ENCODE measurements at places on chromosomes 12 and 14. TPM values are rescaled to one million over a fixed set of nuclear protein-coding genes. Genes with fewer than 3 reads are reported as not detected.

GRCh38 chr14:65225299-65226159 lies 123.2 kb upstream of the MAX start:
- no peak for DNase-seq

- peak; percentile 61 for DNase-seq
These were observed 3.6 kb upstream of the ARID2 start for GRCh38 chr12:45725631-45726602.

GRCh38 chr12:46470975-46471374 lies 98.4 kb upstream of the SLC38A2 start:
- DNase-seq = no peak

DNA sequence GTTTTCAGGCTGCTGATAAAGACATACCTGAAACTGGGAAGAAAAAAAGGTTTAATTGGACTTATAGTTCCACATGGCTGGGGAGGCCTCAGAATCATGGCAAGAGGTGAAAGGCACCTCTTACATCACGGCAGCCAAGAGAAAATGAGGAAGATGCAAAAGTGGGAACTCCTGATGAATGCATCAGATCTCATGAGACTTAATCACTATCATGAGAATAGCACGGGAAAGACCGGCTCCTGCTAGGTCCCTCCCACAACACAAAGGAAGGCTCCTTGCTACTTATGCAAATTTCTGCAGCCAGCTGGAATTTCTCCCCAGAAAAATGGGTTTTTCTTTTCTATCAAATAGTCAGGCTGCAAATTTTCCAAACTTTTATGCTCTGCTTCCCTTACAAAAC lies 174.1 kb upstream of the RMST start:
- no peak for DNase-seq

DNA sequence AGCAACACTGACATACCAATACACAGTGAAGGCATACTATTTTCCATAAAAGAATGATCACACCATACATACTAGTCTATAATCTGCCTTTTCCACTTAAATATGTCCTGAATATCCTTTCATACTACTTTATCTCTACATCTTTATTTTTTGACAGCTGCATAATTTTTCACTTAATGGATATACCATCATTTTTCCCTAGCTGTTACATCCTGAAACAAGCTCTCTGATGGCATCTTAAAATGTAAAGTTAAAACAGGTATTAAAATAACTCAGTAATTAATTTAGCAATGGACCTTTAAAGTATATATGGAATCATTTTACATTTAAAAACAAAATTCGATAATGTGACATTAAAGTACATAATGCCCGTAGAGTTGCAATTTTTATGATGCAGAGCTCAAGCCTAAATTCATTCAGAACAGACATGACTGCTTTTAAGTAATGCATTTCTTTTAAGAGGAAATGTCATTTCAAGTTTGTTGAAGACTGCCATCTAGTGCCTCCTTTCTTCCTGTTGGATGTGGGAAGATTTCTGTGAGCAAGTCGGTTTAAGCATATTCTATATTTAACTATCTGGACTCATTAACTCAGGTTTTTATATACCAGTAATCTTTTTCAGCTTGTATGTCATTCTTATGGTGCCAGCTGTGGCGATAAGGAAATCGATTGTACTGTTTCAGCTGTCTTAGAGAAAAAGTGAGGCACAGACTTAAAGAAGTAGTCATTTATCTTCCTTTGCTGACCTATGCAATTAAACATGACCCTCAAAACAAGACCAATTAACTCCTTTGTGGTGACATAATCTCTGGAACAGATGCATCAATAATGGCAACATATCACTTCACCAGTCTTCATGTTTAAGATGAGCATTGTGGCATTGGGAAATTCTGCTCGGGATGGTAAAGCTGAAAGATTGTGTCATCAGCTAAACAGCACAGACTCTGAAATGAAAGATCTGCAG lies 20.3 kb downstream of the PRICKLE1 start:
- no peak for DNase-seq

DNA sequence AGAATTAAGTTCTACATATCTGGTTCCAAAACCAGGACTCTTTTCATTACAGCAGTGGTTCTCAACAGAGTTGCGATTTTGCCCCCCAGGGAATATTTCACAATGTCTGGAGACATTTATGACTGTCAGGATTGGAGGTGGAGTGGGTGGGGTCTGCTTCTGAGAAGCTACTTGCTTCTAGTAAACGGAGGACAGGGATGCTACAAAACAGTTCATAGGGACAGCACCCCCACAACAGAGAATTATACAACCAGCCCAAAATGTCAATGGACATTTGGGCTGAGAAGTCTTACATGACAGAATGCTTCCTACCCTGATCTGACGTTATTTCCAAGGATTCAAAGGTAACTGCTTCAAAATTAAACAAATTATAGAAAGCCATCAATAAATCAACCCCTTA lies 739 bp upstream of the SPATA7 start:
- no peak for DNase-seq

GRCh38 chr12:71533703-71534102 lies 94.1 kb downstream of the LGR5 start:
- no peak for DNase-seq

GRCh38 chr12:9367201-9367600 lies 159.0 kb upstream of the PZP start:
- DNase-seq = no peak

DNA sequence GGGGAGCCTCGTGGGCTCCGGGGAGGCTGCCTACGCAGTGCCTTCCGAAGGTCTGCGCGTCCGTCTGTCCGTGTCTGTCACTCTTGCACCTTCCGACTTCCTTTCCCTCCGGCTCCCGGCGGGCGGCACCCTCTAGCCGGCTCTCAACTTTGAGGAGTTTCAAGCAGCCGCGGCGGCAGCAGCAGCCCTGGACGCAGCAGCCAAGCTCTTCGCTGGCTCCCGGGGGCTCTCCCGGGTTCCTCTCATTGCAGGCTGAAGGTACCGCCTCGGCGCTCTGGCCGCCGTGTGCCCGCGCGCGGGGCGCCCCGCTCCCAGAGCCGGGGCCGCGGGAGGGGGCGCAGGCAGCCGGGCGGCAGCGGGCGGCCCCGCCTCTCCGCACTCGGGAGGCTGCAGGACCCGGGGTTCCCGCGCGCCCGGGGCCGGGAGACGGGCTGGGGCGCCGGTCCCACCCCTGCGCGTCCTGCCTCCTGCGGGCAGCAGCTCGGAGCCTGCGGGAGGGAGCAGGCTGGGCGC lies at the start of the genes AMIGO2 and PCED1B:
Gene AMIGO2, minus strand, starts transcription at position 492 of the 513 bp plus-strand sequence. CDS start 957 bp downstream, outside the sequence.
Gene PCED1B, plus strand, starts transcription at position 154 of the 513 bp plus-strand sequence. CDS start 155,443 bp downstream, outside the sequence.
- peak; percentile 77 for DNase-seq

DNA sequence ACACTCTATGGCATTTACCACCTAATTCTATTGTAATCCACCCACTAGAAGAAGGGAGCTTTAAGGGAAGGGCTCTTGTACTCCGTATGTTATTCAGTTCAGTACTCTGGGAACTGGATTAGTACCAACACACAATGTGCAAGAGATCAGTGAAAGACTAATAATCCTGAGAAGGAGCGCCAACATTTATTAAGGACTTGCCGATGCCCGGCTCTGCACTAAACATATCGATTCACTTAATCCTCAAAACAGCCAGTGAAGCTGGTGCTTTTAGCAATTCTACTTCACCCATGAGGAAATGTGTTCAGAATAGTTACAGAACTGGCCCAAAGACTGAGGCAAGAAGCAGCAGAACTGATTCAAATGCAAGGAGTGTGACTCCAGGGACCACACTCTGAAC lies 80.9 kb downstream of the RPS6KA5 start:
- no peak for DNase-seq

- DNase-seq = no peak
These were observed 32.0 kb upstream of the CCDC60 start for GRCh38 chr12:119302451-119303080.

DNA sequence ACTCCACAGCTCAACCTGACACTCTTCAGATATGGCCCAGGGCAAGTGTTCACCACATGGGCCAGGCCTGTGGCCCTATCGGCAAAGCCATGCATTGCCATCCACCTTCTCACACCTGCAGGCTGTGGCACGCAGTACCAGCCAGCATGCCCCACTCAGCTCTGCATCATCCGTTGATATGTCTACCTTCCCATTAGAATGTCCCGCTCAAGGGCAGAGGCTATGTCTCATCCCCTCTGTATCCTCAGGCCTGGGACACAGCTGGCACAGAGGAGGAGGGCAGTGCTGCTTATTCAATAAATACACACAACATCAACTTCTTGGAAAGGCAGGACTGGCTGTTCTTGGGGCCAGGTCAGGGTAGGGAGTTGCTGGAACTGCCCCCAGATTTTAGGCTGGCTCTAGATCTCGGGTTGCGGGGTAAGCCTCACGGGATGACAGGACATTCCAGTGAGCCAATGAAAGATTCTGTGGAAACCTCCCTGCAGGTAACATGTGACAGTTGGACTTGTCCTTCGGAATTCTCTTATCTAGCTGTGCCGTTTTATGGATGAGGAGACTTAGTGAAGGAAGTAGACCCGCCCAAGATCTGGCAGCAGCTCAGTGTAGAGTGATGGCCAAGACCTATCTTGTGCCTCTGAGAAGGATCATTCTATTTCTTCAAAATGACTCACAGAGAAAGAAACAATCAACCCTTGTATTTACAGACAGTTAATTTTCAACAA lies 25.6 kb downstream of the SYNE3 start:
- no peak for DNase-seq

GRCh38 chr14:65993103-65993502 lies 493.1 kb upstream of the CCDC196 start:
- DNase-seq = no peak

GRCh38 chr12:131448254-131448795 lies 262.6 kb upstream of the SFSWAP start:
- DNase-seq = no peak

- peak; percentile 33 for DNase-seq
These were observed 86.3 kb downstream of the KIF26A start for GRCh38 chr14:104224506-104225277.

GRCh38 chr14:71665157-71665556 lies 267.1 kb upstream of the RGS6 start:
- no peak for DNase-seq

DNA sequence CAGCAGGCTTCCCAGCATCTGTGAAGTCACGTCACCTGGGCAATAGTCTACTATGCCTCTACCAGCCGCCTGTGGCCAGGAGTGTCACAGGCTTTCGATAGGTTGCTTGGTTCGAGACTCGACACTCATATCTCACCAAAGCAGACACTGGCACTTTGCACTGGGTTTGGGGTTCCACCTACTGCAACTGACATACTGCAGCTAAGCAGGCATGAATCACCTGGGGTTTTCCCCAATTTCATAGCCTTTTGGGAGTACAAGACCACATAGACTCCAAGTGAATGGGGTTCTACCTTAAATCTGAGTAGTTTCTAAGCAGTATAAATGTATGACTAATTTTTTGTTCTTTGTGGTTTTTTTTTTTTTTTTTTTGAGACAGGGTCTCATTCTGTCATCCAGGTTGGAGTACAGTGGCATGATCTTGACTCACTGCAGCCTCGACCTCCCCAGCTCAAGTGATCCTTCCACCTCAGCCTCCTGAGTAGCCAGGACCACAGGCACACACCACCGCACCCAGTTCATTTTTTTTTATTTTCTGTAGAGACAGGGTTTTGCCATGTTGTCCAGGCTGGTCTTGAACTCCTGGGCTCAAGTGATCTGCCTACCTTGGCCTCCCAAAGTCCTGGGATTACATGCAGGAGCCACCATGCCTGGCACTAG lies 32.1 kb downstream of the DMAC2L start:
- DNase-seq = peak; percentile 45

DNA sequence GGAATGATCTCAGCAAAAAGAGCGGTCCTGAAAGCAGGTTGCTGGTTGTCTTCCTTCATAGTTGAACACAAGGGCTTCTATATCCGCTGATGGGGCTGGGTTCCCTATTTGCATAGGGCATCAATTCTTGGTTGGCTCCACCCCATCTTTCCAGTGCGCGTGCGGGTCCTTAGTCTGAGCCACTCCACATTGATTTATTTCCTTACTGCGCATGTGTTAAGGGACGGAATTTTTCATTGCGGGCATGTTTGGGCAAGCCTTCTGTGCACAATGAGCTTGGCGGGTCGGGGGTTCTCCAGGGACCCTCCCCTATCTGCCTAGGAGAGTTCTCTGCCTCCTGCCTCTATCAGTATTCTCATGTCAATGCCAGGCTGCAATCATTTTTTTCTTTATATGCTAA lies 21.2 kb upstream of the DLGAP5 start:
- no peak for DNase-seq

- DNase-seq = no peak
These were observed 191.3 kb upstream of the AMIGO2 start for GRCh38 chr12:47270782-47271664.

- DNase-seq = no peak
These were observed 20.6 kb downstream of the ARMH4 start for GRCh38 chr14:58131386-58131785.

- DNase-seq = no peak
These were observed 456.1 kb downstream of the AEBP2 start for GRCh38 chr12:19895246-19896020.

DNA sequence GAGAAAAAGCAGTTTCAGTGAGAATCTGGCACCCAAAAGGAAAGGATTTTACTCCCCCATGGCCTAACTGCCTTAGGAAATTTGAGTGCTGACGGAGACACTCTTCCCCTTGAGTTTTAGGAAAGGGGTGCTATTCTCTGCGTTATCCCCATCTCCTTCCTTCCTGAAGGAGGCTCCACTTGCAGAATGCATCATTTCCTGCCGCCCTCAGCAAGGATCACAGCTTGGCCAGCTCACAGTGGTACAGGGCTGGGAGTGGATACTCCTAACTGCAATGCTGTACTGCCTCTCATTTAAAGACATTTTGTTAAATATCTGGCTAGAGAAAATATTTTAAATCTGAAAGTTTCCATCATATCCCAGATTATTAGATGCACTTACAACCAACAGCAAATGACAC lies 33.0 kb downstream of the RDH12 start:
- no peak for DNase-seq

DNA sequence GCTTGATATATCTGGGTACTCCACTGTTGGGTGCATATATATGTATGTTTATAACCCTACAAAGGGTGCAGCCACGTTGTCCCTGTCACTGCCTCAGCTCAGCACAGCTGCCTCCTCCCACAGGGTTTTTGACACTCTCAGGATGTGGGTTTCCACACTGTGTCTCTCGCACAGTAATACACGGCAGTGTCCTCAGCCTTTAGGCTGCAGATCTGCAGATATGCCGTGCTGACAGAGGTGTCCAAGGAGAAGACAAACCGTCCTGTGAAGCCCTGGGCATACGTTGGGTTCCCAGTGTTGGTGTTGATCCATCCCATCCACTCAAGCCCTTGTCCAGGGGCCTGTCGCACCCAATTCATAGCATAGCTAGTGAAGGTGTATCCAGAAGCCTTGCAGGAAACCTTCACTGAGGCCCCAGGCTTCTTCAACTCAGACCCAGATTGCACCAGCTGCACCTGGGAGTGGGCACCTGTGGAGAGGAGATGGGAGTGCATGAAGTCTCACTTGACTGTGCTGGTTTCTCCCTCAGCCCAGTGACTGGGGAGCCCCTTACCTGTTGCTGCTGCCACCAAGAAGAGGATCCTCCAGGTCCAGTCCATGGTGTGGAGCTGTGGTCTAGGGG lies 498.7 kb downstream of the TMEM121 start:
- DNase-seq = peak; percentile 69

The TMEM132C gene
- not detected for total RNA-seq

The SLC22A17 gene
- total RNA-seq = 0.94 TPM

The PSMC1 gene
- total RNA-seq = 83.5 TPM

The CPNE6 gene
- not detected for total RNA-seq

The PLEKHH1 gene
- 0.42 TPM for total RNA-seq

The FBRSL1 gene
- total RNA-seq = 58.5 TPM

The TTC8 gene
- 1.4 TPM for total RNA-seq

The ATL1 gene
- total RNA-seq = 1.5 TPM

The ERG28 gene
- total RNA-seq = 19.2 TPM

The GATC gene
- 31.9 TPM for total RNA-seq

The CLEC2B gene
- total RNA-seq = 55.2 TPM

The PPP4R4 gene
- total RNA-seq = 0.16 TPM

The PCED1B gene
- 72.1 TPM for total RNA-seq

The CD163L1 gene
- total RNA-seq = not detected
